ENCODE measurements at places on chromosomes 2 and 18.

GRCh38 chr2:240149943-240150784 lies 9.7 kb upstream of the OTOS start:
- peak; percentile 64 for DNase-seq

DNA sequence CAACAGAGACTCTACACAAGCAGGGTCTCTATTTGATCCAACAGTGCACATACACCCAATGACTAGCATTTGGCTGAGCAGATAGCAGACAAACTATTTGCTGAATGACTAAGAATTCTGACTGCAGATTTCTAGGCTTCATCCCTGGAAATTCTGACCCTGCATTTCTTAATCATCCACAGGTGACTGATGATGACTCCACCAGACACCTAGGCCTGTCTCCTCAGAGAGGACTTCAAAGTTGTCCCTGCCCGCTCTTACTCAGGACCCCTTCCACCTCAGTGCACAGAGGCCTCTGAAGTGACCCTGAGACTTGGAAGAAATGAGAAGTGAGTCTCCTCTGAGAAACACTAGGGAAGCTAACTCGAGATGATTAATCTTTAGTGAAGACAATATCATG lies 51.3 kb downstream of the SEPTIN10 start:
- no peak for DNase-seq

DNA sequence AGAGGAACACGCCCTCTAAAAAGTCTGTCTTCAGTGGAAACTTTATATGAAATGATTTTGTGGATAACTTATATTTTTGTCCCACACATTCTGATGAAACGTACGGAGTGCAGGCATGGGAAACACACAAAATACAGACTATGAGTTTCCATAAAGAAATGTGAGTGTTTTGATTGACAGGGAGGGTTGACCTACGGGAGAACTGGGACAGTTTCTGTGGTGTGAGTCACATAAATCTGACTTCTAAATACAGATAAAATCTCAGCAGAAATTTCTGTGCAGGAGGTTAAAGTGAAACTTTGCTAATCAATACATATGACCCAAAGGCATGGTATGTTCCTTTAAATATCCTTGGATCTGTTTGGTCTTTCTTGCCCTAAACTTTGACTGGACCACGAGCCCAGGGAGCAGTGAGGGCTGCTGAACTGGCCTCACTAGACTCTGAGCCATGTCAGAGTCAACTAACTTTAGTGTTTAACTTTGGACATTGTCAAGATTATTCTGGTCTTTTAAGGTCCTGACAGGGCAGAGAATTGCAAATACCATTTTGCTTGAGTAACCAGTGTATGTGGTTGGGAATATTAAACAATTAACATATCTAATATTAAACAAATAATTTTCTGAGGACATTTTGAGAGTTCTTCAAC lies 206.9 kb upstream of the LYPD1 start:
- DNase-seq, result no peak

DNA sequence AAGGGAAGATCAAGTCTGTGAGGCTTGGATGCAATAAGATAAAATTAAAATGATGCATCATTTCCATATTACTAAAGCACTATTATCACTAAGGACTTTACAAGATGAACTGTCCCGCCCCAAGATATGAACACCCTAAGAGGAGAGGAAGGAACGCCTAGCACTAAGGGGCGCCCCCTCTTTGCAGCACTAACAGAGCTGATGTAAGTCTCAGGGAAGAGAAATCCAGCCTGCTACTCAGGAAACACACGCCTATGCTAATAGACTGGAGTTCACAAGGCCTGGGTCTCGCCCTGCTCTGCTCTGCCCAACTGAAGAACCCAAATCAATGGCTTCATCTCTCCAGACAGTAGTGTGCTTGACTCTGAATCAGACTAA lies 6.1 kb downstream of the INO80C start:
- DNase-seq, result no peak

GRCh38 chr2:53512071-53512826 lies 255.4 kb upstream of the CHAC2 start:
- DNase-seq, result no peak

- no peak for DNase-seq
Measured at GRCh38 chr2:30358351-30358750, 88.7 kb upstream of the LCLAT1 start.

DNA sequence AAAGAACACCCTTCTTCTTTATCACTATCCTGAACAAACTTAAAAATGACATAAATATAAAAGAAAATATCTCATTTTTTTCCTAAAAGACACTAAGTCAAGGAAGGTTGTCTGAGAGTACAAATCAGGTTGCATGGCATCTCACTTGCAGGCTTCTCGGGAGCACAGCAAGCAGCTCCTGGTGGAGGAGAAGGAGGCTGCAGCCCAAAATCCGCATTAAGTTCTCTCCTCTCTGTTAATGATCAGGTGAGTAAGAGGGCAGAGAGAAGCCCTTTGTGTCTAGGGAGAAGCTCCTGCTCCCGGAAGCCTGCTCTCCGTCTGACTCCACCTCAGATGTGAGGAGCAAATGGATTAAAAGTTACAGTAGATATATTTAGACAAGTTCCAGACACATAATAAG lies 35.0 kb upstream of the DOK6 start:
- no peak for DNase-seq

- DNase-seq, result no peak
Measured at GRCh38 chr2:215687149-215688031, 251.5 kb upstream of the FN1 start.

GRCh38 chr18:40168026-40168425 lies 1787.0 kb upstream of the PIK3C3 start:
- no peak for DNase-seq

GRCh38 chr2:241069821-241070281 lies 32.2 kb downstream of the MTERF4 start:
- DNase-seq, result no peak

- DNase-seq, result no peak
Measured at GRCh38 chr2:168427451-168427850, 28.6 kb upstream of the CERS6 start.
